ENCODE measurements at places on chromosomes 12 and 14.

- no peak overlapping the region for H3K27ac ChIP-seq
- H3K4me3 ChIP-seq, result no peak overlapping the region
- no peak for DNase-seq
- no peaks in the 10 kb centered on the region for H3K36me3 ChIP-seq
- H3K4me1 ChIP-seq, result no peaks in the 10 kb centered on the region
Observed at GRCh38 chr12:129937426-129937825, 33.6 kb upstream of the TMEM132D start.

DNA sequence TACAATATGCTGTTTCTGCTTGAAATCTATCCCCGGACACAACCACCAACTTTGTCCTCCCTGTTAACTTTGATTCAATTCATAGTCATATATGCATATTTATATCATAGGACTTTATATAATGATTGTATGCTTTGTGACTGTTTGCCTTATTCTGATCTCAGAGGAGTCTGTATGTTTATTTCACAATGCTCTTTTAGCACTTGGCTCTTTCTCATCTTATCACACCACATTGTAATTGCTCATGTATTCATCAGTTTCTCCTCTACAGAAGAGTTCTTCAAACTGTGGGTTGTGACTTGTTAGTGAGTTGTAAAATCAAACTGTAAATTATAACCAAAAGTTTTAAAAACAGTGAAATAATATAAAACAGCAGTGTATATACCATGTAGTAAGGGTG, 21.7 kb upstream of the PPM1A start:
- H3K36me3 ChIP-seq, result no peaks in the 10 kb centered on the region
- H3K27me3 ChIP-seq, result peaks cover 8% of the 10 kb centered on the region
- no peak overlapping the region for H3K4me3 ChIP-seq
- H3K4me1 ChIP-seq, result no peaks in the 10 kb centered on the region

- no peaks in the 10 kb centered on the region for H3K4me1 ChIP-seq
- H3K27me3 ChIP-seq, result no peaks in the 10 kb centered on the region
- H3K27ac ChIP-seq, result no peak overlapping the region
- no peak for DNase-seq
- H3K4me3 ChIP-seq, result no peak overlapping the region
Observed at GRCh38 chr12:77941401-77941800, 110.7 kb downstream of the NAV3 start.

GRCh38 chr12:123057513-123058265, 77.2 kb downstream of the ARL6IP4 start:
- no peak overlapping the region for H3K27ac ChIP-seq
- H3K4me3 ChIP-seq, result no peak overlapping the region
- no peaks in the 10 kb centered on the region for H3K36me3 ChIP-seq
- no peak for DNase-seq
- H3K4me1 ChIP-seq, result no peaks in the 10 kb centered on the region

DNA sequence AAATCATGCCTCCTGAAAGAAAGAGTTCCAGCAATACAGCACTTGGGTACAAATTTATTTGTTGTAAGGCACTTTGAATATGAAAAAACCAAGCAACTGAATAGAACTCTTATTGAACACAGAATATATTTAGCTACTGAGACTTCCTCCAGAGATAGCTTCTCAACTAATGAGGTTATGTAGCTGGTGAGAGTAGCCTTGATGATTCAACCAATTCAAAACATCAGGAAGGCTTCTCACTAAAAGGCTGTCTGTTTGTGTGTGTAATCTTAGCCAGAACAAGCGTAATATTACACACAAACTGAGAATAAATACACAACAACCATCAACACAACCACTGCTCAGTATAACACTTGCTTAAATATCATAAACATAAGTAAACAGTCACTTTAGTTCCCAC, 20.4 kb downstream of the EIF2B2 start:
- H3K36me3 ChIP-seq, result peaks cover 22% of the 10 kb centered on the region
- no peaks in the 10 kb centered on the region for H3K4me1 ChIP-seq
- no peaks in the 10 kb centered on the region for H3K27me3 ChIP-seq
